ENCODE measurements at places on chromosomes 13 and 19. TPM values are rescaled to one million over a fixed set of nuclear protein-coding genes. Genes with fewer than 3 reads are reported as not detected.

Gene EFNB2
- 12.2 TPM for polyA plus RNA-seq

Gene KASH5
- 1.2 TPM for polyA plus RNA-seq

Gene TEX101
- polyA plus RNA-seq: not detected

Gene COX6B2
- 0.06 TPM for polyA plus RNA-seq

Gene KCNC3
- polyA plus RNA-seq: 4.3 TPM

Gene DNAJC15
- polyA plus RNA-seq: 5.2 TPM

Gene KCNN1
- 28.0 TPM for polyA plus RNA-seq

Gene OCEL1
- 31.3 TPM for polyA plus RNA-seq

Gene DDX49
- 42.8 TPM for polyA plus RNA-seq

Gene B3GNT8
- polyA plus RNA-seq: 4.8 TPM

Gene RDH8
- polyA plus RNA-seq: not detected

Gene GPR12
- not detected for polyA plus RNA-seq

Gene HIPK4
- polyA plus RNA-seq: 1.7 TPM

Gene CERS1
- 29.3 TPM for polyA plus RNA-seq

Gene SIGLEC5
- polyA plus RNA-seq: not detected

Gene PNMA8A
- 38.3 TPM for polyA plus RNA-seq

Gene DPF1
- polyA plus RNA-seq: 4.9 TPM

Gene ZSCAN22
- 4.2 TPM for polyA plus RNA-seq

Gene TNNT1
- polyA plus RNA-seq: 35.5 TPM

Gene RAB3A
- polyA plus RNA-seq: 12.5 TPM

Gene SPATA13
- 5.3 TPM for polyA plus RNA-seq

Gene LIPE
- polyA plus RNA-seq: 16.6 TPM

Gene CCDC194
- polyA plus RNA-seq: 2.3 TPM

Gene NKPD1
- 1.0 TPM for polyA plus RNA-seq

Gene SIGLEC12
- not detected for polyA plus RNA-seq

Gene SCAF1
- polyA plus RNA-seq: 19.3 TPM

Gene MAMSTR
- polyA plus RNA-seq: 6.1 TPM

Gene ZNF468
- 14.0 TPM for polyA plus RNA-seq

Gene PEG3
- polyA plus RNA-seq: not detected

Gene CTXN1
- 18.1 TPM for polyA plus RNA-seq

Gene ZNF726
- polyA plus RNA-seq: 1.7 TPM

Gene F10
- polyA plus RNA-seq: 6.6 TPM

Gene LRP3
- 31.8 TPM for polyA plus RNA-seq

Gene SWSAP1
- polyA plus RNA-seq: 7.5 TPM

Gene NECTIN2
- 156 TPM for polyA plus RNA-seq

Gene ACER1
- not detected for polyA plus RNA-seq

Gene PODNL1
- polyA plus RNA-seq: not detected

Gene ZNF888
- 1.1 TPM for polyA plus RNA-seq

Gene FFAR1
- polyA plus RNA-seq: not detected

Gene YIF1B
- polyA plus RNA-seq: 140 TPM

Gene TRPC4
- polyA plus RNA-seq: 0.28 TPM

Gene MIR17HG
- polyA plus RNA-seq: 3.1 TPM

Gene CAPS
- polyA plus RNA-seq: 14.1 TPM

Measured in cardiac muscle cell (in vitro differentiated cells and primary cell).